AG09309 (cell line): ENCODE measurements at places on chromosomes 1 and 21.
A peak's percentile ranks its signal among the peaks of the same experiment; 100 is the strongest.

GRCh38 chr1:39391691-39392679 lies 99.5 kb upstream of the BMP8A start:
- DNase-seq, result no peak

- DNase-seq, result no peak
Observed at GRCh38 chr1:228963795-228964177, 228.5 kb downstream of the RHOU start.

- no peak for DNase-seq
Observed at GRCh38 chr1:44212355-44213221, 683 bp upstream of the DMAP1 start.

GRCh38 chr1:87279966-87280535 lies 48.6 kb upstream of the LMO4 start:
- DNase-seq, result no peak

DNA sequence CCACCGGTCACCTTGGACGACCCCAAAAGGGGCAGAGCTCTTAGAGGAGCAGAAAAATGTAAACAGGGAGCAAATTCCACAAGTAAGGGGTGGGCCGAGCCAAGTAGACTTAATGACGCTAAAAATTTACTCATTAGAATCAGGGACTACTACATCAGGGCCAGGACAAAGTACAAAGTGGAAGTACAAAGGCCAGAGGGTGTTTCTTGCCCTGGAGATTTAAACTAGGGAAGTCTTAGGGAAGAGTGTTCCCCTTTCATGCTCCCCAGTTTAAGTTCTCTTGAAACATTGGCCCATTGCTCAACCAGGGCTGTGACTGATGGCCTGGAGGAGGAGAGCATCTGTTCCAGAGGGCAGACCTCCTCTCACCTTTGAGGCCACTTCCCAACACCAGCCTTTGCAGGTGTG lies 48.6 kb downstream of the BACH1 start:
- no peak for DNase-seq

DNA sequence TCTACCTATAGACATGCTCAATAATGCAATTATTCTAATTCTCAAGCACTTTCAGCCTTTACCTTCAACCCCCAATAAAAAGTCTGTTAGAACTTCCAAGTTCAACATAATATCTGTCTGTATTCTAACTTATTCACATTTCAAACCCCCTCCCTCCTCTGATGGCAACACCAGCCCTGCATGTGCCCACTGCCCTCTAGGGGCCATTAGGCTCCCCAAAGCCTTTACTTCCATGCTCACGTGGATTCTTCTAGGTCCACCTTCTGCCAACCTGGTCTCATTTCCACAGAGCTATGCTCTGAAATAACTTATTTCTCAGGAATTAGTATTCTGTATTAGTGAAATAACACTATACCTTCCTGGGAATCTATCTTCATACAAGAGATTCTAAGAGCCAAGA lies 22.2 kb upstream of the KPRP start:
- DNase-seq, result no peak

- DNase-seq, result no peak
Observed at GRCh38 chr1:115135681-115136080, 46.4 kb upstream of the TSPAN2 start.

- DNase-seq, result no peak
Observed at GRCh38 chr1:179082333-179082998, 596 bp downstream of the TOR3A start.

- DNase-seq, result no peak
Observed at GRCh38 chr1:232183802-232184201, 446.1 kb downstream of the SIPA1L2 start.

GRCh38 chr1:212203630-212204029 lies 81.6 kb upstream of the PPP2R5A start:
- no peak for DNase-seq

- no peak for DNase-seq
Observed at GRCh38 chr1:207352554-207352953, 31.1 kb downstream of the CD55 start.

GRCh38 chr1:43537423-43538142 lies 6.9 kb downstream of the PTPRF start:
- DNase-seq, result no peak

- no peak for DNase-seq
Observed at GRCh38 chr1:69295265-69295664, 272.5 kb upstream of the LRRC7 start.

DNA sequence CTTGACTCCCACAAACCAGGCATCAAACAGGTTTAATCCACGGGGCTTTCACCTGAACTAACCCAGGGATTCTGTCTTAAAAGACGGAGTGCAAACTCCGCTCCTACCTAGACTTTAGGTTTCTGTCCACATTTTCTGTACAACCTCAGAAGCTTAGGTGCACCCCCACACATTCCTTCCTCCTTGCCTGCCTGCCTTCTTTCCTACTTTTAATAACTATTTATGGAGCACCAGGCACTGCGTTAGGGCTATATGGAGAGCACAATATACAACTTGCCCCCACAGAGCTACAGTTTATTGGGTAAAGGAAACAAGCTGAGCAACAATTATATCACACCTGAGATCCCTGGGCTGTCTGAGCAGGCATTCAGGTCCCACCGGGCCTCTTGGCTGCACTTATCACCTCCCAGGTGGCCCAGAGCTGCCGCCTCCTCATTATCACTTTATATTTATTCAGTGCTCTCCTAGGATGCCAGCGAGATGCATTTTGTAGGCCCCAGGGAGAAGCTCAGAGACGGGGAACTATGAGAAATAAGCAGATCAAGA lies 64.1 kb downstream of the DNTTIP2 start:
- DNase-seq, result no peak

GRCh38 chr1:151916726-151917370 lies 7.5 kb upstream of the THEM4 start:
- no peak for DNase-seq

GRCh38 chr1:183209533-183210158 lies 23.6 kb downstream of the LAMC2 start:
- DNase-seq, result peak; percentile 67

GRCh38 chr1:25683731-25684130 lies 67.1 kb downstream of the MAN1C1 start:
- DNase-seq, result no peak

- DNase-seq, result no peak
Observed at GRCh38 chr1:64308866-64309265, 105.4 kb downstream of the UBE2U start.

- no peak for DNase-seq
Observed at GRCh38 chr1:95127380-95127779, 10.2 kb downstream of the TLCD4 start.

DNA sequence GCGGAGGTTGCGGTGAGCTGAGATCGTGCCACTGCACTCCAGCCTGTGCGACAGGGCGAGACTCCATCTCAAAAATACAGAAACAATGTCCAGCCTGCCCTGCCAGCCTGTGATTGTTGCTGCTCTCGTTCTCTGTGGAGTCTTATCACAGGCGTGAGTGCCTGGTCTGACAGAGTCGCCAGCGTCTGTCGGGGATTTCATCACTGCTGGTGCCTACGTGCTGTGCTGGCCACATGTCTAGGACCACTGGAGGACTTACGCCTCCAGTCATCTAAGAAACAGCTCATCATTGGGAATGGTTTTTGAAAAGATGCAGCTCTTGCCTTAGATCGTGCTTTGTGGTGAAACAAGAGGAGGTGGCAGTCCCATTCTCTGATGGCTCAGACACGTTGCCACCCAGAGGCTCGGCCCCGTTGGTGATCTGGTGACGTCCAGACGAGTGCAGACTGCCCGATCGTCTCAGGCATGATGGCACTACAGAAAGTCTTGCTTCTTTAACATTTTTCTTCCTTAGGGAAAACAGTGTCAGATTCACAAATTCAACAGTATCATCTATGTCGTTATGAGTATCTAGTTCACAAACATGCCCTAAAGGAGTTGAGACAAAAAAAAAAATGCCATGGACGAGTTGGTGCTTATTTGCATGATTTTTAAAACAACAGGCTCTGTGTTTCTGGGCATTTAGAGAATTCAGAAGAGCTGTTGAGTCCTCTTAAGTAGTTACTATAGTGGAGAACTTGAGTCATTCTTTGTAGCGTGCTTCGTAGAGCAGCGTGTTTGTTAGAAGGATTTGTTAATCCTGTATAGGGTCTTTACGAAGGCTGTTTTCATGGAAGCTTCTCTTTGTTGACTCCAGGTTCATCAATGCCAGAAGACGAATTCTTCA lies 47.5 kb downstream of the CBS start:
- no peak for DNase-seq
